ENCODE measurements at places on chromosomes 5 and 9.

GRCh38 chr5:146399481-146399880 is 47.7 kb upstream of the TCERG1 start:
- DNase-seq, result no peak

DNA sequence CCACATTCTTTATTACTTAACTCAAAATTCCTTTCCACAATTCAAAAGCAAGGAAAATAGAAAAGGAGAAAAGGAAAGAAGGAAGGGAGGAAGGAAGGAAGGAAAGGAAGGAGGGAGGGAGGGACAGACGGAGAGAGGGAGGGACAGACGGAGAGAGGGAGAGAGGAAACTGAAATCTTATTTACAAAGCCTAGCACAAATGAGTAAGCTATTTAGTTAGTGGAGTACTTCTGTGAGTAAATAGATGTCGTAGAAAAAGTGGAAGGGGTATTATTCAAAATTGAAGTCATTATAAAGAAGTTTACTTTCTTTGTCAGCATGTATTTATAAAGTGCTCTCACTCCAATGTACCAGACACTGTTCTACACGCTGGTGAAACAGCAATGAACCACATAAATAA is 177.9 kb downstream of the CETN3 start:
- DNase-seq, result no peak

GRCh38 chr5:142611154-142611553 is 74.7 kb downstream of the FGF1 start:
- peak; percentile 64 for DNase-seq

DNA sequence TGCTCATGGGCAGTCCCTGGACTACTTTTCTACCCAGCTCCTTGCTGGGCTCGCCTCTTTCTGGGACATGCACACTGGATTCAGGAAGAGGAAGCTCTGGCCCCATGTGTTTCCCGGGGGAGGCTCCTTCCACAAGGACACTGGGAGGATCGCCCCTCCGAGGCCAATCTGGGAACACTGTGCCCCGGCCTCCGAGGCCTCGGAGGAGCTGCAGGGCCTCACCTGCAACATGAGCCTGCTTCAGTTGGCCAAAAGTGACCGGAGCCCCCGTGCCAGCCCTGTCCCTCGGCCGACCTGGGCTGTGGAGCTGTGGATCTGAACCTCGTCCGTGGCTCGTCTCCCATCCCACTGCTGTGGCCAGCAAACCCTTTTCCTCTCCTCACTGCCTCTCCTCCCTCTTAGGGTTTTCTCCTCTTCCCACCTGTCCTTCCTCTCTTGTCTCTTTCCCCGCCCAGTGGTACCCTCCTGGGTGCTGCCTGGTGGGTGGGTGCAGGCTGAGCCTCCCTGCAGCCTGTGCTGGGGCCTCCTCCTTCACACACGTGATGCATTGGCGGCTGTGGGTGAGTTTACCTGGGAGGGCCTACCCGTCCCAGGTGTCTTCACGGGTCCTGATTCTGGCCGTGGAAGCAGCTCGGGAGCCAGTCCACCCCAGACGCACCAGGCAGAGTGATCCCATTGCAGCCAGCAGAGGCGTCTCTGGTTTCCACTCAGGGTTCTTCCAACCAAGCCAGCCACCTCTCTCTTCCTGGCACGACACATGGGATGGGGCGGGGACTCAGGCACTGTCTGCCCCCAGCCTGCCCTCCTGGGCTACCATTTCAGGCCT is 241.8 kb downstream of the CACNA1B start:
- no peak for DNase-seq

DNA sequence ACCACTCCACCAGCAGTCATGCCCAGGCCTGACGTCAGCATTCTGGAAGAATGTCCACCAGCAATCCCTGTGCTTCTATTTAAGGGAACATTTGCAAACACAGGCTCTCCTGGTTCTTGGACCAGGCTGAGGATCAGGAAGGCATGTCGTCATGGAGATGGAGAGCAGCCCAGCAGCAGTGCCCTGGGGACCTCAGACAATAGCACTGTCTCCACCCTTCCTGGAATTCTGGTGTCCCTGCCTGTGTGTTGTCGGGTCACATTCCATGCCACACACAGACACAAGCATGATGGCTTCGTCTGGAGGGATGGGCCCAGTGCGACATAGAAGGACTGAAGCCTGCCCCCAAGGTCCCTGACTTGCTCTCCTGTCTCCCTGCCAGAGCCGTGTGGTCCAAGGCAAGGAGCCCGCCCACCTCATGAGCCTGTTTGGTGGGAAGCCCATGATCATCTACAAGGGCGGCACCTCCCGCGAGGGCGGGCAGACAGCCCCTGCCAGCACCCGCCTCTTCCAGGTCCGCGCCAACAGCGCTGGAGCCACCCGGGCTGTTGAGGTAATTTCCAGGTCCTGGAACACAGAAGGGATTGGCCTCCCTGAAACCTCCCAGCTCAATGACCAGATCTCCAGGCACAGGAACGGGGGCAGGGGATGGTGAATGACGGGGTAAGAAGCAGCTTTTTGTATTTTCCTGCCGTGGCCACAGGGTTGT is 43.8 kb downstream of the STOM start:
- no peak for DNase-seq

DNA sequence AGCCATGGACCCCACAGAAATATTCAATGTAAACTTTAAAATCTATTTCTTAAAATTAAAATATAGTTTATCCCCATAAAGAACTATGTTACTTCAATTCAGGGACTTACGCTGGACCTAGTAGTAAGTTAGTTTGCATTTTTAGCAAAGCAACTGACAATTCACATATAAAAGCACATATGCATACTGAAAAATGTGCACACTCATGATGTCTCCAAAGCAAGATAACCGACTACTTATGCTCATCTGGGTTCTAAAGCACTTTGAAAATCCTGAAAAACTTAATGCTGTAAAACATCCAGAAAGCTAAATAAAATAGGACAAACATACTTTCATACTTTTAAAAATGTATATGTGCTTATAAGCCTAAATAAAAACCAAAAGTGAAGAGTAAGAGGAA is 264.4 kb upstream of the GAS1 start:
- DNase-seq, result no peak

DNA sequence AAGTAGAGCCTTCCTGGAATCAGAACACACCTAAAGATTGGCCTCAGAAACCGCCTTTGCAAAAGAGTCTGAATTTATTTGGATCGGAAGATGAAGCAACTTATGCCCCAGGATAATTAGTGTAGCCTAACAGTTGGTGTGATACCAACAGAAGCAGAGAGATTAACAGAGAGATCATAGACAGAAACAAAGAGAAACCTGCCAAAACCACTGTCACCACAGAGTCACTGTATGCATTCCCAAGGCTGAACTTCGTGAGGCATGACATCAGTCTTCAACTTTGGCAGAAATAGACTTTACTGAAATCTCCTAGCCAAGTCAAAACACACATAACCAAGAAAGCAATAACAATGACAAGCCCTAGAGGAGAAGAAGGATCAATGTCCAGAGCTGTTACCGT is 361.8 kb downstream of the ELAVL2 start:
- DNase-seq, result no peak

DNA sequence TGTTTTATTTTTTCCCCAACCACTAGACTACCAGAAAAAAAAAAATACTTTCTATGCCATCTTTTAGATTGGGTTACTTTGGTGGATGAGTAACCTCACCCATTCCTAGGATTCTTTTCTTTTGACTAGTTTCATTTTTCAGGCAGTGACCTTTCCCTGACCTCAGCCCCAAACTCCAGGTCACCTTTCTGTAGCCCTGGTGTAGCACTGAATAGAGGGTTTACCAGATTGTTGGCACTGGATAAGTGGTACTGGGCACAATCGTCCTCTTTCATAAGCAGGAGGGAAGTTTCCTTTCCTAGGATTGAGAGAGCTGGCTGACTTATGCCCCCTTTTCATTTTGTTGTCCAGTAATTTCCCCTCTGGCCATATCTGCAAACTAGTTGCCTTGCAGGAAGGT is 169.4 kb upstream of the TMEM161B start:
- DNase-seq, result no peak

- DNase-seq, result no peak
These were observed 2.5 kb downstream of the MACROH2A1 start for GRCh38 chr5:135396459-135397055.

DNA sequence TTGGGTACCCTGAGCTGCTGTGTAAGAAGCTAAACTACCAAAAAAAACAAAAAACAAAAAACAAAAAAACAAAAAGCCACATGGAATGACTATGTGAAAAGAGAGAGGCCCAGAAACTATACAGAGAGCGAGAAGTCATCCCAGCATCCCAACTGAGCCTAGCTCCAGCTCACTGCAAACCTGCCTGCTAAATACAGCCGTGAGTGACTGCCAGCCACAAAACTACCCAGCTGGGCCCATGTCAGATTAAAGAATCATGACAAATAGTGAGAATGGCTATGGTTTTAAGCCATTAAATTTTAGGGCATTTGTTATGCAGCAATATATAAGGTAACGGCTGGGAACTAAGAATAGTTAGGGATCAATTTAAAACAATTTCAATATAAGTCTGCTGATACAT is 335.1 kb upstream of the PDE4D start:
- DNase-seq, result no peak
